ENCODE measurements at places on chromosomes 5 and 9.

DNA sequence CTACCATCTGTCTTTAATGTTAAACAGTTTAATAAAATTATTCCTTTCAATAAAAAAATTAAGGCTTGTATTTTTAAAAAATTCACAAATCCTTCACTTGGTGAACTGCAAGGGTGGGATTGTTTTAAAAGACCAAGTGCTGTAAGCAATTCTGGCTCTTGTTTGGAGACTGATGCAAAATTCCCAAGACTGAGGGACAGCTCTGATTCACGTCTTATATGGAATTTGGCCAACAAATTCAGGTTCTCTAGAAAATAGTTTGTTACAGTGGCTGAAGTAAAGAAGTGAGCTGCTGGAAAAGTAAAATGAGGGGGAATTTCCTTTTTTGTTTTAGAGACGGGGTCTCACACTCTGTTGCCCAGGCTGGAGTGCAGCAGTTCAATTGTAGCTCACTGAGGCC is 58.3 kb downstream of the PRELID2 start:
- no peak for DNase-seq

DNA sequence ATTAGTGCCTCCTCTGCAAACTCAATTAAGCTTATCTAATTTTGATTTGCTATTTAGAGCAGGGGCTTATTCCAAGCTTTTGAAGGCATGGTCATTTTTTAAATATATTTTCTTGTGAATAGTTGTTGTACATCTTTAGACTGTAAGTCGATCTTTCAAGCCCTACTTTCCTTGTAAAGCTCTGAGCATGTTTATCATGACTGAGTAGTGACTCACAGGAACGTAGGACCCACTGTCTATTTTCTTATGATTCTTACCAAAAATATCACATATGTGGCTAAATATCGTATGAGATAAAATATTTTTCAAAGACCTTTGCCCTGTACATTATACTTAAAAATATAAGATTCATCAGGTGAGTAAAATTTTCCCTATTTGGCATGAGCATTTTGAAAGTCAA is 440.4 kb upstream of the GRIN3A start:
- no peak for DNase-seq

DNA sequence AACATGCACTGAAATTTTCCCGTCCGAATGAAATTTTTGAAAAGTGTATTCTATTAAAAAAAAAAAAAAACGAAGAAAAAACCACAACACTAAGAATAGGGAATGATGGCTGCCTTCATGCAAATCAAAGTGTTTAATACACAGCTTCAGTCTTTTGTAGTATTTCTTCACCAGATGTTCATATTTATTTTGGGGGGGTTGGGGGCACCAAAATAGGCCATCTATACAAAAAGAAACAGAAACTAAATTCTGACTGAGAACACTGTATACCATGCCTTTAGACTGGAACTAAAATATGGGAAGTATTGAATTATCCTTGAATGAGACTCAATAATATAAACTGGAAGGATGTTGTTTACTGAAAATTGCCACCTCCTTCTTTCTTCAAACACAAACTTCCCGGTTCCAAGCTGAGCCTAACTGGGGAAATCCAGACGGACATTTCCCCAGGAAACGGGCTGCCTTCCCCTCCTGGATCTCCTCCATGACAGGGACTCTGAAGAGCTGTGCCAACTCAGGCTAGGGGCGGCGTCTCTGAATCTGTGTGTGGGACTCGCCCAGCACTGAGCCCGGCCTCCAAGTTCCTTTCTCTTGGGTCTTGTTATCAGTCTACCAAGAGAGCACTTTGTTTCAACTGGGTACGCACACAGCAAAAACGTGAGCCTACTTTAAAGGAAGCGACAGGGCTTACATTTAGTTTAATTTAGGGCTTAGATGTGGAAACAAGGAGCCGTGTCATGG is 511.3 kb upstream of the ADAMTS16 start:
- DNase-seq: no peak

GRCh38 chr5:39863926-39864552 is 439.3 kb upstream of the DAB2 start:
- no peak for DNase-seq

- DNase-seq: no peak
These were observed 32.7 kb upstream of the SLCO6A1 start for GRCh38 chr5:102531506-102531905.

GRCh38 chr9:95073042-95073607 is 244.4 kb downstream of the FANCC start:
- DNase-seq: no peak

- DNase-seq: no peak
These were observed 57.4 kb downstream of the THBS4 start for GRCh38 chr5:80092486-80093107.

- DNase-seq: no peak
These were observed 22.2 kb upstream of the TMEM161B start for GRCh38 chr5:88290801-88291200.

DNA sequence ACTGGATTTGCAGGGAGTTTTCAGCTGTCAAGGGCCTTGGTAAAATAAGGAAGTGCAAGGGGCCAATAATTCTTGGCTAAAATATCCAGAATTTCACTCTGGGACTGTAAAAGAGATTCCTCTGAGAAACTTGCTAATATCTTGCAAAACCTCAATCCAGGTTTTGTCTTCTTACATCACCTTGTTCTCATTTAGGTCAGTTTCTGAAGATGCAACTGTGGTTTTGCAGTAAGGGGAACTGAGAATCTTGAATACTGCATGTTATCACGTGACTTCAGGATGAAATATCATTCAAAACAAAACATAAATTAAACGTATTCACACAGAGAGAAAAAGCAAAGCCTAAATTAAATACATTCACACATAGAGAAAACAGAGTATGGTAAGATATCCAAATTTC is 35.0 kb upstream of the RIC1 start:
- DNase-seq: no peak

GRCh38 chr5:149268928-149269557 is 2.6 kb upstream of the AFAP1L1 start:
- no peak for DNase-seq

GRCh38 chr5:174239718-174240117 is 194.2 kb downstream of the NSG2 start:
- no peak for DNase-seq

- DNase-seq: peak; percentile 17
These were observed 302.6 kb upstream of the TAS2R1 start for GRCh38 chr5:9932770-9933169.

DNA sequence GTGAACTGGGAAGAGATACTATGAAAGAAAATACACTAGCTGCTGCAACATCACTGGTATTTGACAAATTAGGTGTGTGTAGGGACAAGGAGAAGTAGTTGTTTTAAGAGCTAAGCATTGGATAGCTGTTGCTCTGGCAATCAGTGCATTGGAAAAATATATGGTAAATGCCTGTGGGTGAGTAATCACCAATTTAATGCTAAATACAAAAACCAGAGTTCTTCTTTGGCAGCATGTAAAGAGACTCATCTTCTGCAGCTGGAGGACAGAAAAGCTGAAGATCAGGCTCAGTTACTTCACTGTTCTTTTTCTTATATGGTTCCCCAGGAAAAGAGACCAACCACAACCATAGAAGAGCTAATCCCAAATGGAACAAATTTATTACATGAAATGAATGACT is 201.8 kb upstream of the MPDZ start:
- no peak for DNase-seq

DNA sequence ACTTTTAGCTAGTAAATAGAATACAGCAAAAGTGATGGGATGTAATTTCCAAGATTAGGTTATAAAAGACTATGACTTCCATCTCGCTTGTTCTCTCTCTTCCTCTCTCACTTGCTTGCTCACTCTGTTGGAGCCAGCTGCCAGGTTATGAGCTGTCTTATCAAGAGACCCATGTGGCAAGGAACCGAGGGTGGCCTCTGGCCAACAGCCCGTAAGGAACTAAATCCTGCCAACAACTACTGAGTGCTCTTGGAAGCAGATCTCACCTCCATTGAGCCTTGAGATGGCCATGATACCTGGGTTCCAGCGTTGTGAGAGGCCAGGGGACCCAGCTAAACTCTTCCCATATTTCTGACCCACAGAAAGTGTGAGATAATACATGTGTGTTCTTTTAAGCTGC is 636.1 kb downstream of the ACTL7B start:
- DNase-seq: no peak

DNA sequence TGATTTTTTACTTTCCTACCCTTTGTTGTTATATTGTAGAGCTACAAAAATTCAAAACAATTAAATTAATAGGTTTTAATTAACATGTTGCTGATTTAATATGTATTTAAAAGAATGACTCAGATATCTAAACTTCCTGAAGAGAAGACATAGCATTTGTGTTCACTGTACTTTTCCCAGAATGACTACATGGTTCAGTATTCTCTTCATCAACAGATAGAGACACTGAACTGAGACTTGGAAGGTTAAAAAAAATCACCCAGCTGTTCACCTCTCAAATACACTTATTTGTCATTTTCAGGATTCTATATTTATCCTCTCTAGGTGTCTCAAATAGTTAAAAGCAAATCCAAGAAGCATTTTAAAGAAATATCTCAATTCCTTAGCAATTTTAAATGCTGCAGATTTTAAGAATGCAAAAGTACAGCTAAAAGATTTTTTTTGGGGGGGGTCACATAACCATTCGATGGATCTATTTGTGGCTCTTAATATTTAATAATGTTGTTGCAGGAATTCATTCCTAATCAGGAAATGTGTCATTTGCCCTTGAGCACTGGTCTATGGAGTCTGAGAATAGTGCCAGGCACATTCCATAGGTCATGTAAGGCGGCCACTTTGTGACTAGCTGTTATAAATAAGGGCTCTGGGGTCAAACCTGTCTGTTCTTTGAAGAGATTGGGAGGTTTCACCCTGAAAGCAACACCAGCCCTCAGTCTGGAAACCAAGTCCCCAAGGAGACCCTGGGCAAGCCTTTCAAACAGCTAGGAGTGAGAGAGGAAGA is 463.1 kb downstream of the NR2F1-AS1 start:
- DNase-seq: peak; percentile 14

DNA sequence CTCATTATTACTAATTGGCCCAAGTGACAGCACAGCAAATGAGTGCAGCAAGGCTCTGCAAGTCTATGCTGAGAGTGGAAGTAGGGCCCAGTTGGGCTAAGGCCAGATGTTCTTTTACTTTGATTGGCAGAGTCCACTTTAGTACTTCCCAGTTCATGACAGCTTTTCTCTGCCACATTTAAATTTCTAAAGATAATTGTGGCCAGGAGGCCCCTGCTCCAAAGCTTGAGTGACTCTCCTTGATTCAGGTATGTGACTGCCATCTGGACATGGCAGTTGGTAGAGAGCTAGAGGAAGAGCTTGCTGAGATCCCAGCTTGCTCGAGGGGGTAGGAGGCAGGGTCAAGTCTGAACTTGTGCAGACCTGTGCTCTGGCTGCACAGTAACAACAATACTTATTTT is 154.1 kb downstream of the CARTPT start:
- no peak for DNase-seq

DNA sequence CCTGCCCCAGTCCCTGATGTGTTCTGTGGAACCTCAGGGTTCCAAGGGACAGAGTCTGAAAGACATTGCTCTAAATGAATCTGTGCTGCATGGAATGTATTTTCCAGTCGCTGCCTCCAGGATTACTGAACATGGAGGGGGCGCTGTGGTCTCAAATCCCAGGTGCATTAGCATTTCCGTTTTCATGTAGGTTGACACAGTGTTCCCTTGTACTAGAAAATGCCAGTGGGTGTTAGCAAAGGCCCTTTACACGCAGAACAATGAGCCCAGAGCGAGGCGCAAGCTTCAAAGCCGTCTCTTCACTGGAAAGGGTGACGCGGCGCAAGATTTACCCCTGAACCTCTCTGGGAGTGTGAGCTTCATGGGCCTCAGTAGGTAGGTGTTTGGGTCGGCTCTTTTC is 308.3 kb downstream of the SLIT3 start:
- DNase-seq: no peak

- DNase-seq: no peak
These were observed 14.7 kb downstream of the CD74 start for GRCh38 chr5:150397782-150398721.

DNA sequence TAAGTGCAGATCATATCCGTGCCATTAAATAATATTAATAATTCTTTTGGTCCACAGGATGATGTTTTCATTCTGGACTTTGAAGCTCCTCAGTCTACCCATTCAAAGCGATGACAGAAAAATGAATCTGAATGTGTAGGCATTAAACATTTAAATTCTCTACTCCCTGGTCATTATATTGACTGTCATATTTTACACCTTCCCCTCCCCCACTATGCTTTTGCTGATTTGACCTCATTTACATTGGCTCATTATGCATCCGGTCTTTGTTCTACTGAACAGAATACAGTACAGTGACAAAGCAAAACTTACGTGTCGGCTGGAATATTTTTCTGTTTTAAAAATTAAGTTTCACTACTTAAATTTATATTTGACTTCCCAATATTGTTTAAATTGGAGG is 289.7 kb upstream of the TMEM161B start:
- no peak for DNase-seq

- DNase-seq: no peak
These were observed 122.2 kb upstream of the PTGER4 start for GRCh38 chr5:40557501-40557900.

DNA sequence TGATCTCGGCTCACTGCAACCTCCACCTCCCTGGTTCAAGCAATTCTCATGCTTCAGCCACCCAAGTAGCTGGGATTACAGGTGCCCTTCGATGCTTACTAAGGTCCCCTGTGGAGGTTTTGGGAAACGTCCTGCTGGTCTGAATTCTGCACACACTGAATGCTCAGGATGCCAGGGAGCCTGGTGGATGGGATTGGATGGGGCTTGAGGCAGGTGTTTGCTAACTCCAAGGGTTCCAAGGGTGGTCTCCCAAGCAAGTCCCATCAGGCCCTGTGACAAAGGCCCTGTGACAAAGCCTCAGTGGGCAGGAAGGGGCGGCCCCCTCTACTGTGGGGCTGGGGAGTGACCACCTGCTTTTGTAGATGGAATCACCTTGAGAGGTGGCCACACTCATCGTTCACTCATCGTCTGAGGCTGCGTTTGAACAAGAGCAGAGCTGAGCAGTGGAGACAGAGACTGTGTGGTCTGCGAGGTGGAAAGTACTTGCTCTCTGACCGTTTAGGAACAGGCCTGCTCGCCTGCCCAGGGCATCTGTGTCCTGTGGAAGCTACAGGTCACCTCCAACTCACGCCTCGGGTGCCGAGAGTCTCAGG is 40.2 kb downstream of the MRPL36 start:
- no peak for DNase-seq

DNA sequence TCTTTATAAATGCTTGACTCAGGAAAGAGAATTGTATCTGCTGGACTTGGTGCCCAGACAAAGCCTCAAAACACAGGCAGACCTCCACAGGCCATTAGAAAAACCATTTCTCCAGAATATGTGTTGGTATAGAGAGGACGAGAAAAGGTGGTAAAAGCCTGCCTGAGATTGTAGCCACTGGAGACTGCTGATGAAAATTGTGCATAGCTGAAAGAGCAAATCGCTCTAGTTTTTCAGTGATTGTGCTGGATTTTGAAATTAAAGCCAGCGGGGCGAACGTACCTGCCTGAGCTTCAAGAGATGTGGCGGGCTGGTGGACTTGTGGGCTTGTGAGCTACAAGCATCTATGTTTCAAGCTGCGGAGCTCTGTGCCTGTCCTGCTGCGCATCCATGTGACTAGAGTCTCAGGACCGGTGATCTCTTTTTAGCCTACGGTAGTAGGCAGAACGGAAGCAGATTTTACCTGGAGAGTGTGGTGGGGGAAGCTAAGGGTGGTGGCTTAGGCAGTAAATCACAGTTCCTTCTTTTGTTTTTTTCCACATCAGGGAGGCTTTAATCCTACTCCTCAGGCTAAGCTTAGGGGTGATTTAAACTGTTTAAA is 193.6 kb downstream of the SREK1 start:
- DNase-seq: no peak

All from AG04449 (cell line).